ENCODE measurements at places on chromosomes 7 and 10. TPM values are rescaled to one million over a fixed set of nuclear protein-coding genes. Genes with fewer than 3 reads are reported as not detected.

DNA sequence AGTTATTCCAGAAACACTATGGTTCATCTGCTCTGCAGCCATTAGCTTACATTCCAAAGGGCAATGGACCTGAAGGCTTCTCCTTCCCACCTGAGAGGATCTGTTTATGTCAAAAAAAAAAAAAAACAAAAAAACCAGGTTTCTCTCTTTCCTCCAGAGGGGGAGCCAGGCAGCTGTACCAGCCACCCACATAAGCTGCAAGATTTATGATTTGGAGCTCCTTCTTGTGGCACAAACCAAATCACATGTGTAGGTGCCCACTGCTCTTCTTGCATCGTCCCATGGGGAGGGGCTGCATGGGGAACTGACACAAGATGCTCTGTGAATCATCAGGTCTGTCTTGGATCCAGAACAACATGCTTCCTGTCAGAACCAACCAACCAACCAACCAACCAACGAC lies 231.6 kb upstream of the IGFBP3 start:
- DNase-seq = no peak

DNA sequence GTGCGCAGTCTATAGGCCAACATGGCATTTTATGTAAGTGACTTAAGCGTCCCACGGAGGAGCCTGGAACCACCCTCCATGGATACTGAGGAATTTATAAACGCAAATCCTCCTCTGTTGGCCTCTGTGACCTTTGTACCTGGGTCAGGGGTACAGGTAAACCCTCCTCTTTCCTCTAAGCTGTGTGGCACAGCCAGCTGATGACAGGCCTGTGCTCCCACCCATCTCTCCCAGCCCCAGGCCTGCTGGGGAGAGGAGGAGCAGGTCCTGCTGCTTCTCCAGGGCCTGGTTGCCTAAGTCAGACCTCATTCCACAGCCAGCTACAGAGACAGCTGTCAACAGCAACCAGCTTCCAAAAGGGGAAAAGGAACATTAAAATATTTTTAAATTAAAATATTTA lies 5.0 kb downstream of the AVPI1 start:
- no peak for DNase-seq

DNA sequence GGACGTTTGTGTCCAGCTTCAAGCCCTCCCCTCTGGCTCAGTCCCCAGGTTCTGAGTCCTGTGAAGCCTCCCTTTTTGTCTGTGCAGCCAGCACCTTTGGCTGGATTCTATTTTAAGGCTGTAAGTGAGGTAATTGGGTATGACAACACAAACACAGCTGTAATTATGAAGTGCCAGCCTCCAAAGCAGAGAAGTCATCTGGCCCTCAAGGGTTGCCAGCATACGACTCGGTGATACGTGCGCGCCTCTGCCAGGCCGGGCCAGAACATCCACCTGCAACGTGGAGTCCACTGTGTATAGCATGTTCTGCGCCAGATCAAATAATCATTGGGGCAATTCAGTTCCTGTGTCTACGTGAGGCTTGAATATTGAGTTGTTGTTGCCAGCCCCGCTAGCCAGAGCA lies 6.7 kb upstream of the FAM180A start:
- DNase-seq = no peak

- DNase-seq = no peak
These were observed 65.7 kb downstream of the ORC5 start for GRCh38 chr7:104142147-104142546.

The SPACDR gene
- 0.58 TPM for polyA plus RNA-seq

The GRM8 gene
- 8.6 TPM for polyA plus RNA-seq
